ENCODE measurements at places on chromosomes 13 and 19.
A peak's percentile ranks its signal among the peaks of the same experiment; 100 is the strongest.

GRCh38 chr19:41619018-41619556 is 7.8 kb downstream of the CEACAM4 start:
- no peak for DNase-seq

- DNase-seq, result no peak
Measured at GRCh38 chr19:33324628-33325027, 22.3 kb upstream of the CEBPA start.

- no peak for DNase-seq
Measured at GRCh38 chr13:112113348-112113747, 46.4 kb downstream of the SOX1 start.

- DNase-seq, result no peak
Measured at GRCh38 chr13:76438050-76438449, 448.2 kb downstream of the KCTD12 start.

- DNase-seq, result no peak
Measured at GRCh38 chr13:29743201-29743786, 107.1 kb downstream of the UBL3 start.

DNA sequence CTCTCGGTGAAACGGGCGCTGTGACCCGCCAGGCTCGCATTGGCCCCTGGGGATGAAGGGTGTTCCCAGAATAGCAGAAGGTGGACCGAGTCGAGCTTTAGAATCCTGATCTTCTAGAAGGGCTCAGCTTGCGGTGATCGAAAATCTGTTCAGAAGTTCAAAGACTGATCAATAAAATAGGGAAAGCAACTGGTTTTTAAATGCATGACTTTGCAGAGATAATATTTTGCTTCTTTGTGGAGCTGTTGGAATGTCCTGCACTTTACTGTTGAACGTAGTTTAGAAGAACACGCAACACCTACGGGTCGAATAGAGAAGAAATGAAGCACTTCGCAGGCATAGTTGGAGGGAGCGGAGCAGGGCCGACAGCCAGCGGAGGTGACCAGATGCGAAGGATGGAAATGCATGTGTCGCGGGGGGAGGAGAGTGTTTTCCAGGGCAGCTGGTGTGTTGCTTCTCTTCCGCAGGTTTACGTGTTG is 766 bp downstream of the CEBPG start:
- DNase-seq, result no peak

- no peak for DNase-seq
Measured at GRCh38 chr19:42303101-42303464, 659 bp upstream of the PAFAH1B3 start.

GRCh38 chr19:4984106-4984380 is 15.1 kb downstream of the KDM4B start:
- DNase-seq, result no peak

- DNase-seq, result no peak
Measured at GRCh38 chr13:110324026-110324749, 17.1 kb downstream of the COL4A2 start.

- no peak for DNase-seq
Measured at GRCh38 chr19:9903336-9903735, 33.0 kb downstream of the OLFM2 start.

GRCh38 chr19:5396096-5396939 is 55.7 kb upstream of the PTPRS start:
- DNase-seq, result no peak

DNA sequence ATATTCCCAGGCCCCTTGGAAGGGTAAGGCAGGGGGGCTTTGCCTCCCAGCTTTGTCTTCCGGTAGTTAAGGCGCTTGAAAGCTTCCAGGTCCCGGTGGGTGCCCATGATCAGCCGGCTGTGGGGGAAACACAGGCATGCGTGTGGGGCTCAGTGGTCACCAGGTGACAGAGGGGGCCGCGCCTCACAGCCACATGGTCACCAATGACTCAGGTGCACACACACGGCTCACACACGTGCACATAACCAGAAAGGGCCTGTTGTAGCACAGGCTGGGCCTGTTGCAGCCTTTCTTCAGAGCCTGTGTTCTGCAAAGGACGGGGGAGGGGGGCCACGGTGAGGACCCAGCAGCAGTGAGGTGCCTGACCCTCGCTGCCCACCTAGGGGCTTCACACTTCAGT is 5.9 kb downstream of the NANOS3 start:
- DNase-seq, result no peak

DNA sequence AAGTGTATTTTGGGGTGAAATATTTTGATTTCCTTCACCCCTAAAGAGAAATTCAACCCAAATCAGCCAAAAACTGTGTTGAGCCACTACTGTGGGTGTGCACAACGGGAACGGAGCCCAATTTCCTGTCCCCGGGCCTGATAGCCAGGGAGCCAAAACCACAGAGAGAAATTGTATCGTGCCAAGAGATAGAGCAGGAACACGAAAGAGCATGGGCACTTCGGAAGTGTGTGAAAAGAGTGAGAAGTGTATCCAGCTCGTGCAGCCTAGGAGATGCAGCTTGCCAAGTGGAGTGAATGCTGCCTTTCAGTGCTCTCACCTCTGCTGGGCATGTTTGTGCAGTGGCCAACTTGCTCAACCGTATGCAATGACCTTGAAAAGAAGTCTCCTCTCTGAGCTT is 19.4 kb upstream of the PLEKHF1 start:
- no peak for DNase-seq

DNA sequence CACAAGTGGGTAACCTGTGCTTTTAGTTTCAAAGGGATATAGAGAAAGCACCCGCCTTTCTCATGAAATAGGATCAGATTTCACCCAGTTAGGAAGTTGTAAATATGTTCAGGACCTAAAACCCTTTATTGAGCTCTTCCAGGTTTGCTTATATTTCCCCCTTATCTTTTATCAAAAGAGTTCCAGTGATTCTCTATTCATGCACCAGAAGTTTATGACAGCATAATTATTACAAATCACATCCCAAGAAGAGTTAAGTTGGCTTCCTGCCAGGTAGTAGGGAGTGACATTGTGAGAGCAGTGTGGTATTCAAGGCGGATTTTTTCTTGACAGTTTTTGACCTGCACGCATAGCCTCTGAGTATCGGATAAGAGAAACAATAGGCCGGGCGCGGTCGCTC is 190.3 kb downstream of the STK24 start:
- DNase-seq, result no peak

GRCh38 chr19:35868823-35869326 is 501 bp downstream of the APLP1 start:
- DNase-seq, result no peak

GRCh38 chr13:112852392-112852791 is 116.6 kb upstream of the MCF2L start:
- DNase-seq, result no peak

GRCh38 chr19:13207846-13208671 is 57.8 kb downstream of the IER2 start:
- DNase-seq, result peak; percentile 60

DNA sequence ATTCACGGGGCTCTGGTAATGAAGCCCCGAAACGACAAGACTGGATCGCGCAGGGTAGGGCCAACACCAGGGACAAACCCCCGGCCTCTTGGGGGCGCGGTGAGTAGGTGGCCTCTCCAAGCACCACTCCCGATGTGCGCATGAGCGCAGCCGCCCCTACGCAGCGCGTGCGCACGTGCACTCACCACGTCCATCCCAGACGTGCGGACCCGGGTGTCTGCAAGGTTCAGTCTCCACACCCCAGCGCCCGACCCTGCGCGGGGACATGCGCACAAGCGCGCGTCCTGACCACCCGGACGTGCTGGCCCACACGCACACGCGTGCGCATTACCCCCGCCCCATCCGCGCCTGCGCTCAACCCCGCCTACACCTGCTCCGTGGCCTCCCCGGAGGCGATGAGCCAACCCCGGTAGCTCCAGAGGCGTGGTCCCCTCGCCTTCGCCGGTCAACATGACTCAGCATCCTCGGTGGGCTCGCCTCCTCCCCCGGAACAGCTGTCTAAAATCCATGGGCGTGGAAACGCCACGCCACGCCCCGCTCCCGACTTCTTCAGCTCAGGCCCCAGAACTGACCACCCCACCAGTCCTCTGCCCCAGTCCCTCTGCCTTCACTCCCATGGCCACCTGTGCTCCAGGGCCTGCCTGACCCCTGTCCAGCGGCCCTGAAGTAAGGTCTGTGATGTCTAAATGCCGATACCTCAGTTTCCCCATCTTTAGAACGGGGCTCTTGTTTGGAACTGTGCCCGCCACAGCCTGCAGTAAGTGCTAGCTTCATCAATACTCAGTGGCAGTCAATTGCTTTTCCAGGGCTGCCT is 5.6 kb upstream of the GPI start:
- DNase-seq, result peak; percentile 97

DNA sequence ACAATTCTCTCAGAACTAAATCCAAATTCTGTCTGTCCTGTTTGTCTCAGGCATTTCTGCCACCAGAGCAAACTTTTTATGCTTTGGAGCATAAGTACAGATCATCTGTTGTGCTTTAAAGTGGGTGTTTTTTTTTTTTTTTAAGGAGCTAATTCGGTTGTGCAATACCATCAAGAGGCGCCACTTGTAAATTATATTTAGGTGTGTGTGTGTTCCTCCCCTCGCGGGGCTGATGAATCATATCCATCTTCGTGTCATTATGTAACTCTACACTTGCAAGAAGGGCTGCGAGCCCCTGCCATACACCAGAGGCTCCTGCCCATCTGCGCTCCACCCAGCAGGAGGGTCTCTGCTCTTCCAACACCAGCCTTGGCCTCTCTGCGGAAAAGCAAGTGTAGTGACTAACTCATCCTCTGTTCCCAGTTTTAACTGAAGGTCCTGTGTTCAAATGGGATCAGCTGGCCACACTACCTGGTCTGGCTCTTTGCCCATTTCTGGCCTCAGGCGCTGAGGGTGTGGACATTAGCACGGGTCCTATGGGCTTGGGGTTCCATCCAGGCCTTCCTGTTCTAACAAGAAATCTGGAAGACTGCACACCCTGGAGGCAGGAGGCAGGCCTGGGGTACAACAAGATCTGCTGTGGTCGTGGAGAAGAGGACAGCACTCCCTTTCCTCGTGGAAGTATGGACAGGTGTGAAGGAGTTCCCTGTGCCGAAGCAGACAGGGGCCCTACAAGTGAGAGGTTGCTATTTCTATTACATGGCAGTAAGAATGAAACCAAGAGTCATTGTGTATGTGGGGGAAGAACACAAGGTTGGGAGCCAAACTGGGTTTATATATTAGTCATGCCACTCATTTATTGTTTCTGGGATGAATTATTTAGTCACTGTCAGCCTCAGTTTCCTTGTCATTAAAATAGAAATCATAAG is 96.1 kb upstream of the MBNL2 start:
- DNase-seq, result no peak

- DNase-seq, result no peak
Measured at GRCh38 chr13:57017357-57017756, 123.4 kb upstream of the PRR20A start.

GRCh38 chr19:54457773-54458647 is 5.6 kb downstream of the LENG9 start:
- DNase-seq, result no peak

GRCh38 chr19:50024719-50025021 is 502 bp downstream of the VRK3 start:
- no peak for DNase-seq

GRCh38 chr19:10111405-10111811 is at the start of gene P2RY11:
Gene P2RY11 (plus strand): TSS chr19:10111693. CDS start chr19:10111722, 29 bp downstream.
- no peak for DNase-seq

DNA sequence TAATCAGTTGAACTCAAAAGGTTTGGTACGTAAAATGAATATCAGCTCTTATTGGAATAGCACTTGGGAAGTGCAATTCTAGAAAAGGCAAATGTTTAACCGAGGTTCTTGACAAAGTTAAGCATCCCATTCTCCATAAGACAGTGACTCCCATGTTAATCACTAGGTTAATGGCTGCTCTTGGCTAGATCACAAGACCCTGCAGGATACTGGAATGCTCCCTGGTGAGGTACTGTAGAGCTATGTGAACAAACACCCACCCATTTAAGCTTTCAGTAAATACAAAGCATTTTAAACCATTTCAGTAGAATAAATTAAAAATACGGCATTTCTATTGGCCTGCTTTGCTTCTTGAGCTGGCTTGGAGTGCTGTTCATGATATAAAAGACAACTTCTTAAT is 56.5 kb downstream of the TDRD3 start:
- no peak for DNase-seq

DNA sequence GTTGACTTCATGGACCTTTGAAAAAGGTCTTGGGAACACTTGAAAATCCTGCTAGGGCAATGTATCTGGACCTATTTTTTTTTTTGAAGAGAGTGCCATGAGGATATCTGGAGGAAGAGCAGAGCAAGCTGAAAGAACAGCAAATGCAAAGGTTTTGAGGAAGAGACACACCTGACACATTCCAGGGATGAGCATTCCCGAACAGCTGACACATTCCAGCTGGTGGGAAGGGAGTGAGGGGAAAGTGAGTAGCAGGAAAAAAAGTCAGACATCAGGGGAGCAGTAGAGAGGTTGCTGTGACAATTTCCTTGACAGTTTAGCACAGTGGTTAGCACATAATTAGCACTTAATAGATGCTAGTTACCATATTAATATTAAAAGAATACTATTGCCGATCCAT is 14.7 kb downstream of the DGKH start:
- DNase-seq, result no peak

- DNase-seq, result no peak
Measured at GRCh38 chr19:17946965-17947784, 14.4 kb downstream of the CCDC124 start.

DNA sequence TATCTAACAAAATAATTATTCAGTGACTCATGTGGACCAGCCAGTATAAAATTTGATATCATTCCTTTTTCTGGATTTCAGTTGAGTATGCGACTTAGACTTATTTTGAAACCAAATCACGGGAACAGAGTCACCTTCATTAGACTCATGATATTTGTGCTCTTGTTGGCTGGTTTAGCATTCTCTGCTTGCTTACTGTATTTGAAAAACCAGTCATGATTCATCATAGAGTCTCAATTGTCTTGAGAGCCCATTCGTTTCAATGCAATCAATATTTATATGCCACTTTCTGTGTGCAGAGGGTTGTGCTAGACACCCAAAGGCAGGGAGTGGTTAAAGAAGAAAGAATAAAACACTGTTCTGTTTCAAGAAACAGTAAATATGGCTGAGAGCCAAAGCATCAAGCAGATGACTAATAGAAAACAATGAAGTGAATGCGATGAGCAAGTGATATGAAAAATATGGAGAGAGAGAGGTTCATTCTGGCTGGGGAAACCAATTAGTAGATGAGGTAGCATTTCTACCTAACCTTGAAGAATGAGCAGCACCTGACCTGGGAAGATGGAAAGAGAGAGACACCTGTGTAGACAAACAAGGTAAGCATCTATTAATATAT is 99.6 kb upstream of the MBNL2 start:
- DNase-seq, result no peak

DNA sequence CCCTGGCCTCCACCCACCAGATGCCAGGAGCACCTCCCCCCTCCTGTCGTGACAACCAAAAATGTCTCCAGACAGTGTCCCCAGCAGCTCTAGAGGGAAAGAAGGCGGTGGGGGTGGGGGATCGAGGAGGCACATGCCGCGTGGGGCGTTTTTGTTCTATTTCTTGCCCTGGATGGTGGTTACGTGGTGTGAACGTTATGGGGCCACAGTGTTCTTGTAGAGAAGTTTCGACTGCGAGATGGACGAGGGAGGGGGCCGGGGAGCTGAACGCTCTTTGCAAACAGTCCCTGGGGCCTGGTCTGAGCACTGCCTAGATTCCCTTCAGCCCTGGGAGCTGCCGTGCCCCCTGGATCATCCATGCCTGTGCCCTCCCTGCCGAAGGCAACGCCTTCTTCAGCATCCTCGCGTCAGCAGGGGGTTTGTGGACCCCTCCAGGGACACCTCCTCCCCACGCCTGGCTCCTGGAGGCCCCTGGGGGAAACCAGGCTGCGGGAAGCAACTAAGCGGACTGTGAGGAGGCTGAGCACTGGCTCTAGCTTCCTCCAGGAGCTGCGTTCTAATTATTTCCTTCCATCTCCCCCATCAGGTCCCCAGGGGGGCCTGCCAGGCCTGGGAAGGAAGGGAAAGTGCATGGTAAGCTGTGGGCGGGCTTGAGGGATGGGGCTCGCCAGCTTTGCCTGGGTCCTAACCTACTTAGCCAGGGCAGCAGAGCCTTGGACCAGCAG is 131.5 kb downstream of the IER2 start:
- no peak for DNase-seq
